Motor neuron (in vitro differentiated cells): ENCODE measurements at places on chromosomes 12 and 14. TPM values are rescaled to one million over a fixed set of nuclear protein-coding genes. Genes with fewer than 3 reads are reported as not detected.
A peak's percentile ranks its signal among the peaks of the same experiment; 100 is the strongest.

- no peak for ATAC-seq
Measured at GRCh38 chr12:53752192-53752601, 418 bp upstream of the CISTR start.

DNA sequence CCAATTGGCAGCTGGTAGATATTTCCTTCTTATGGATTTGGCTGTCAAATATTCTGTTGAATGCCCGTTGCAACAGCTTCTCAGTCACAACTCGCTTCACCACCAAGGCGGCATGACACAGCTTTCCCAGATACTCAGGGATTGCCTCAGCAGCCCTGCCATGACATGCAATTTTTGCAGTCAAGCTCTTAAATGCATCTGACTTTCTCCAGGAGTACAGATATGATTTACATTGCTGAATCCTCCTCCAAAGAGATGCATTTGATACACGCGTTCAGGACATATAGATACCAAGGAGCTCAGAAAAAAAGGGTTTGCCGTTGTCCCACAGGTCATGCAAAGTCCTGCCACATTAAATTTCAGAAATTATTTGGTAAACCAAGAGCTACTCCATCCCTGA is 6.5 kb downstream of the KRT5 start:
- ATAC-seq: no peak

- ATAC-seq: peak; percentile 80
Measured at GRCh38 chr12:4855121-4855924, 54.4 kb upstream of the KCNA1 start.

- ATAC-seq: no peak
Measured at GRCh38 chr12:51632623-51633022, 41.6 kb downstream of the SCN8A start.

DNA sequence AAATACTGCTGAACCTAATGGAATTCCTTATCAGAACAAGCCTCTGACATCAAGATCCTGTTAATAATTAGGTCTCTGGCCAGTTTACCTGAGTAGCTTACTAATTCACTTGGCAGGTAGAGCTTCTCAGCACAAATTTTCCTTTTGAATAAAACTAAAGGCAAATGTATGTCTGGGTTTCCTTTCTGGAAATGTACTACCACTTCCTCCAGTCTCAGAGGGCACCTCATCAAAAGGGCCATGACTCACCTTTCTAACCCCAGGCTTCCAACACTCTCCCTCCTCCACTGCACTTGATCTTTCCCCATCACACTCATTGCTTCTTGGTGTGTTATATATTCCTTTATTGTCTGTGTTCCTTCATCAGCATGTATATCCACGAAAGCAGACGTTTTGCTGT is 90.5 kb downstream of the SLC2A13 start:
- ATAC-seq: no peak

- no peak for ATAC-seq
Measured at GRCh38 chr12:62604871-62605270, 138.2 kb downstream of the MON2 start.

- no peak for ATAC-seq
Measured at GRCh38 chr12:25072906-25073650, 121.9 kb downstream of the DNAI7 start.

DNA sequence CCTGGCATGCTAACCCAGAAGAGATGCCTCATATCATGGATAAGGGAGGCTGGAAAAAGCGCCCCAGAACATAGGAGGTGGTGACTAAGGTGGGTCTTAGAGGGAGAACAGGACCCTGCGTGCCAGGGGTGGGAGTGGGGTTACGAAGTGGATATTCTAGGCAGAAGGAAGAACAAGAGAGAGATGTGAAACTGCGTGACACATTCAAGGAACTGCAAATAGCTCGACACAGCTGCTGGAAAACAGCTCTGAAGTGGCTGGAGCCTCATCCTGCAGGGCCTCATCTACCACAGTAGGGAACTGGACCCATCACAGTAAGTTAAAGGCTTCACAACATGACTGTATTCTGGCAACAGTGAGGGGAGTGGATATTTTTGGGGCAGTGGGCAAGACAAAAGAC is 61.1 kb downstream of the RNF34 start:
- ATAC-seq: no peak

DNA sequence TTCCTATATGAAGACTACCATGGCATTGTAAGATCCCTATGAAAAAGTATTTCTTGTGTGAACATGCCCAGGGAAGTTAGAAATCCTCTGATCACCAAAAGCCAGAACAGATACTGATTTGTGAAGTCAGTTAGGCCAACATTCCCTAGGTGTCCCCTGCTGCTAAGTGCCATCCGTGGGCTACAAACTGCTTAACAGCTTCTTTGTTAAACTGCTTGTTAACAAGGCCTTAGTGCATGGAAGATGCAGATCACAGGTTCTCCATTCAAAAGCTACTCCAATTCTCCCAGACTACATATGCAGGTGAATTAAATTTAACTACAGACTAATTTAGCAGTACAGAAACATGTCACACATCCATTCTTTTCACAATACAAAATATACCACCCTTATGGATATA is 108.2 kb downstream of the PRICKLE1 start:
- ATAC-seq: no peak

The SCFD1 gene
- total RNA-seq: 93.8 and 95.8 TPM in 2 replicates
